Right ventricle myocardium inferior (tissue), 1 donor: ENCODE measurements at places on chromosomes 13 and 19. TPM values are rescaled to one million over a fixed set of nuclear protein-coding genes. Genes with fewer than 3 reads are reported as not detected.

DNA sequence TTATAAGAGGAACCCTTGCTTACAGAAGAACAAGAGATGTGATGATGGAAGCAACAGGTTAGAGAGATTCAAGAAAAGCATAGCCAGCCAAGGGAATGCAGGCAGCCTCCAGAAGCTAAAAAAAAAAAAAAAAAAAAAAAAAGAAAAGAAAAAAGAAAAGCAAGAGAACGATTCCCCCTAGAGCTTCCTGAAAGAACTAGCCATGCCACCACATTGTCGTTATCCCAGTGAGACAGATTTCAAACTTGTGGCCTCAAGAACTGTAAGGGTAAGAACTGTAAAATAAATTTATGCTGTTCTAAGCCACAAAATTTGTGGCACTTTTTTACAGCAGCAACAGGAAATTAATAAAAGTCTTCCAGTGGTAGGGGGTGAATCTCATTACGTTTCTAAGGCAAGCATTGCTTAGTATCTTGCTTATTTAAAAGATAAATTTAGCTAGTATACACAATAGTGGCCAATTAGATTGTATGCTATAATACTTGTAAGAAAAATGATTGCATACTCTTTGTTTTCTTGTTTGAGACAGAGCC is 21.8 kb downstream of the RFXAP start:
- no peak for DNase-seq

- DNase-seq, result no peak
Measured at GRCh38 chr13:34421347-34421719, 520.7 kb upstream of the NBEA start.

DNA sequence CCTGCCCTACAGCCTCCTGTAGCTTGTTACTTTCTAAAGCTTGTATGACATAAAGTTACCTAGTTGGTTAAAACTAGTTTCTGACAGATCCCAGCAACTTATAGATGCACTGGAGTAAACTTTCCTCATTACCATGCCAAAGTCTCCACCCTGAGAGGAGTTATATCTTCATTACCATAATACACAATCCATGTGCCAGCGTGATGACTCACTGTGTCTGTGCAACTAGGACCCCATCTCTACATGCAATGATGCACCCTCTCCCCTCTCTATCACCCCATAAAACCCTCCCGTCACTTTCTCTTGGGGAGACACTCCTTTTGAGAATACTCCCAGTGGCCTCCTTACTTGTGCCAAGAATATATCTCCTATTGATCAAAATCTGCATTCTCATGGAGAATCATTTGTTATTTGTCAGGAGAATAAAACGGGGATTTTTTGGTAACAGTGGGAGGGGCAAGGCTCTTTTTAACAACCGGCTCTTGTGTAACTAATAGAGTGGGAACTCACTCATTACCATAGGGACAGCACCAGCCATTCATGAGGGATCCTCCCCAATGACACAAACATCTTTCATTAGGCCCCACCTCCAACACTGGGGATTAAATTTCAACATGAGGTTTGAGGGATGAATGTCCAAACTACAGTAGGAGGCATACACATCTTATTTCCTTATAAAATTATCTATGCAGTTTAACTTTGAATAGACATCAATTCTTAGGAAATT is 235.1 kb upstream of the ATXN8OS start:
- no peak for DNase-seq

GRCh38 chr13:44573790-44574465 is 2.2 kb downstream of the TSC22D1 start:
- DNase-seq, result no peak

DNA sequence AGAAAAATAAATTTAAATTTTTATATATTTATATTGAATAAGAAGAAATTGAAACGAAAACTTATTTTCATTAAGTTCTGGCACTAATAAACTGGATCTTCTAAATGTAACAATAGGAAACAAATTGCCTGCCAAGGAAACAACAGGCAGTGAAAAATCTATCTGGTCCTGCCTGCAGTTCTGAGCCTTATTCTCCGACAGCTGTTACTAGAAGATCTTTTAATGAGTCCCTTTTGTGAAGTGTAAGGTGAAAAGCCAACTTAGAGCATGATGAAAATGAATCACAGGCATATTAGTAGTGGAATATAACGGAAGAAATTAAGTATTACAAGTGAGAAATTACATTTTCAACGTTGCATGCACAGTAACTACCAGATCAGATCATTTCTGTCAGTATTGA is 1002.7 kb upstream of the PCDH20 start:
- no peak for DNase-seq

GRCh38 chr13:39811696-39812095 is 156.2 kb downstream of the COG6 start:
- DNase-seq, result no peak

- no peak for DNase-seq
Measured at GRCh38 chr19:33819506-33819879, 22.8 kb downstream of the KCTD15 start.

- no peak for DNase-seq
Measured at GRCh38 chr19:40277356-40278059, 7.6 kb downstream of the AKT2 start.

DNA sequence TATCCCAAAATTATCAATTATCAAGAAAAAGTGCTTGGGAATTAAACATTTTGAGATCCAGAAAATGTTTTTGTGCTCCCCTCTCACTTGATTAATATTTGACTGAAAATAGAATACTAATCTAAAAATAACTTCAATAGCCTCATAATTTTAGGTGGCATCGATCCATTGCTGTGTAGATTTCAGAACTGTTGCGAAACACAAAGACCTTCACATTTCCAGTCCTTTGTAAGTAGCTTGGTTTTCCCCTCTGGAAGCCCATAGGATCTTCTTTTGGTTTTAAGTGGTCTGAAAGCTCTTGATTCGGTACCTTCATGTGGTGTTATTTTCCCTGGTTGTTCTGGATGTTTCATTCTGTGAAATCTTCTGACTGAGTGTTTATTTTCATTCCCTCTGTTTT is 176.5 kb downstream of the NUFIP1 start:
- DNase-seq, result no peak

GRCh38 chr13:51332566-51333361 is 6.7 kb upstream of the SERPINE3 start:
- no peak for DNase-seq

GRCh38 chr19:48600679-48601417 is 5.7 kb upstream of the SPACA4 start:
- no peak for DNase-seq

GRCh38 chr19:6750062-6750461 is 10.6 kb downstream of the TRIP10 start:
- peak; percentile 84 for DNase-seq

DNA sequence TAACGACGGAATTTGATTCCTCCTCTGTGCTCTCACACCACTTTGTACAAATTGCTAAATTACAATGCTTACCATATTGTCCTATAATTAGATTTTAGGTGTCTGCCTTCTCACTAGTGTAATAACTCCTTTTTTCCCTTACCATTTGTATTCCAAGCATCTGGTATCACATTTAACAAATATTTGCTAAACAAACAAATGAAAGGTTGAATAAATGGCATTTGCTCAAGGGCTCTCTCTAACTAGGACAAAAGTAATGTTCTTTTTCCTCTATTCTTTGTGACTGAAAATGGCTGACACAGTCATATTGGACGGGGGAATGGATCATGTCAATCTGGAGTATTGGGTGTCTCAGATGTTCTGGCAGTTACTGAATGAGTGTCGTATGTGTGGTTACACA is 99.7 kb downstream of the ENOX1 start:
- DNase-seq, result no peak

DNA sequence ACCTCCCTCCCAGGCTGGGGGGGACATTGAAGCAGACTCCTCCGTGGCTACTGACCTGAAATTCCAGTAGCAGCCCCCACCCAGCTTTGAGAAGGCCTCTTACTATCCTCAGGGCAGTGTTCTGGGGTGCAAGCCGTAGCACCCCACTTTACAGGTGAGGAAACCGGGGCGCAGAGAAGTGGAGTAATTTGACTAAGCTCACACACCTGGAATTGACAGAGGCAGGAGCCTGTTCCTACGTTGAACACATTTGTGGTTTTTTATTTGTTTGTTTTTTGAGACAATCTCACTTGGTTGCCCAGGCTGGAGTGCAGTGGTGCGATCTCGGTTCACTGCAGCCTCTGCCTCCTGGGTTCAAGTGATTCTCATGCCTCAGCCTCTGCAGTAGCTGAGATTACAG is 14.6 kb upstream of the S1PR4 start:
- no peak for DNase-seq

GRCh38 chr19:14511229-14511593 is 7.0 kb downstream of the DNAJB1 start:
- no peak for DNase-seq

DNA sequence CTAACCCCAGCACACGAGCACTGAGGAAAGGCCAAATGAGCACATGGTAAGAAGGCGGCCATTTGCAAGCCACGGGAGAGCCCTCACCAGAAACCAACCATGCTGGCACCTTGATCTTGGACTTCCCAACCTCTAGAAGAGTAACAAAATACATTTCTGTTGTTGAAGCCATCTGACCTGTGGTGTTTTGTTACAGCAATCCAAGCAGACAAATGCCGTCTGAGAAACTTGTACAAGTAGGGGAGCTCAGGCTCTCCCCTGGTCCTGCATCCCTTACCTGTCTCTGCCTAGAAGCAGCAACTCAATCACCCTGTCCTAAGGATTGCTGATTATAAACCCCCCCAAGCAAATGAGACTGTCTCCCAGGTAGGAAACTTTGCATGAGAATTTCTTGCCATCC is 255.0 kb upstream of the MAB21L1 start:
- DNase-seq, result no peak

DNA sequence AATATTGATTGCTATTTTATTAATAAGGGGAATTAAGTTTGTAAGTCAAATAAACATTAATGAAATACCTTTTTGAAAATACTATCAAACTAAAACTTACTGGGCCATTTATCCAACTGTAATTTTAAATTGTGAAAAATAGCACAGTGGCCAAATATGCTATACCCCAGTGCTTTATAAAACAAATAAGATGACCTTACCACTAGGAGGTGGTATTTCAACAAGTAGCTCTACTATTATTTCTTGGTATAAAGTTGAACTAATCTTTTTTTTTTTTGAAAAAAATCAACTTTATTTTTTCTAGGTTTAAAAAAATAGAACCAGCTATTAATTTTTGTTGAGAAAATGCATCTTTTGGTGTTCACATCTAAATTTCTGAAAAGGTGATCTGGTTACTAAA is 14.7 kb downstream of the LACC1 start:
- no peak for DNase-seq

Gene TEX26
- not detected for total RNA-seq

Gene MAN2B1
- total RNA-seq, result 40.2 TPM

Gene PTOV1
- total RNA-seq, result 122 TPM

Gene ATP12A
- not detected for total RNA-seq

Gene FLT3
- total RNA-seq, result not detected
